ENCODE measurements at places on chromosomes 3 and 15.

- no peak for DNase-seq
Observed at GRCh38 chr15:96404560-96404959, 74.1 kb downstream of the NR2F2 start.

DNA sequence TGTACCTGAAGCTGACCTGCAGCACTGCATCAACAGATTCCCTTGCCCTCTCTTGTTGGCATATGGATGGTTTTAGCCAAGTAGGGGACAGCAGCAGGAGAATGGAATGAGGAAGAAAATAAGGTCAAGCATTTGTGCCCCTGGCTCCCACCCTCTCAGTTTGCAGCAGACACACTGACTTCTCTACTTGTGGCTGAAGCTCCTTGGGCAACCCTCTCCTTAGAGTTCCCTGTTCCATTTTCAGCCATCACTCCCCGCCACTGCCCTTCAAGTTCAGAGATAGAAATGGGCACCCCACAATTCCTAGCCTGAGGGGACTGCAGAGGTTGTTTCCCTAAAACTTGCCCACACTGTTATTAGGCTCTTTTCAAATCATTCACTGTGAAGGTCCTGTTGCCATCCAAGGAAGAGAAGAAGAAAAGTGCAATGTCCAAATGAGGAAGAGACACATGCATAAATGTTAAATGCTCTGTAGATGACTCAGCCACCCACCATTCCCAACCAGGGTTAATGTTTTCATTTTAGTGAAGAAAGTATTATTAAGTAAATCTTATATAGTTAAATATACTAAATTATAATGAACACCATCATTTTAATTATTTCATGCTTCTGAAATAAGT is 295.9 kb upstream of the UBE2E2 start:
- no peak for DNase-seq

DNA sequence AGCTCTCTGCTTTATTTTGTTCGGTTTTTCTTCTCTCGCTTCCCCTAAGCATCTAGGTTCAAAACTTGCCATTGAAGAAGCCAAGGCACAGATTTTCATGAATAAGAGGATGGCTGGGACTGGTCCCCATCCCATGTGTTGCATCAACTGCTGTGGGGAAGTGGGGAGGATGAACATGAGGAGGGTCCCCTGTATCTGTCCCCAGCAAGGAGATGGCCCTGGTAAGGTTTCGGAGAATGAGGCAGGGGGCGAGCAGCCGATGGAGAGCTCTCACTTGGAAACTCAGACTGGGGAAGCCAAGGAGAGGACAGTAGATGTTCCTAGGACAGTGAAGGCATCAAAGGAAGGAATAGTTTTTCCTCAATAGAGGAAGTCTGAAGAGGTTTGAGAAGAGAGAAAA is 142.0 kb upstream of the ATP2B2 start:
- no peak for DNase-seq

DNA sequence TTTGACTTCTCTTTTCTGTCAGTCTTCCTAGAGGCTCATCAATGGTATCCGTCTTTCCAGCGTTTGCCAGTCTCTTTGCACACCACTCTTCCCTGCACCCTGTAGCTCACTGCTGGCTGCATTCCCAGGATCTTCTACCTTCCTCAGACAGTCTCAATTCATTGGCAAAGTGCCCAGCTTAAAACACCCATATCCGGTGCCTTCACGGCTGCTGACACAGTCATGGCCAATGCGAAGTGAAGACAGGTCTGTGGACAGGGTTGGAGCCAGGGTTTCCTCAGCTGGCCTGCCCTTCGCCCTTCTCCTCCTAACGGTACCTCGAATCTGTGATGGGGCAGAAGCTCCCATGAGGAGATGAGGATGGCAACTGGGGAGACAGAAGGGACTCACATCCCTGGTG is 36.1 kb downstream of the PTH1R start:
- no peak for DNase-seq

DNA sequence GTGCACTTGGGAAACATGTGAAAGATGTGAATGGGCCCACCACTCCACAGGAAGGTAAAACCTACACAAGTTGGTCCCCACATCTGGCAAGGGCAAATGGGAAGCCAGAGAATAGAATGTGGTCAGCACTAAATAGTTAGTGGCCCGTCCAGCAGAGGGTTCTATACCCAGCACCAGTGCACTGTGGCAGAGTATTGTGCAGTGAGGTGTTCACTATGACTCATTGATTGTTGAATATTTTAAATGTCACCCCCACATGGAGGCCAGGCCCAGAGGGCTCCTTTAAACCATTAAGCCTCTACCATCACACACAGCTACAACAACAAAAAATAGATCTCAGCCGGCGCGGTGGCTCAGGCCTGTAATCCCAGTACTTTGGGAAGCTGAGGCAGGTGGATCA is 11.7 kb downstream of the FRMD5 start:
- no peak for DNase-seq

DNA sequence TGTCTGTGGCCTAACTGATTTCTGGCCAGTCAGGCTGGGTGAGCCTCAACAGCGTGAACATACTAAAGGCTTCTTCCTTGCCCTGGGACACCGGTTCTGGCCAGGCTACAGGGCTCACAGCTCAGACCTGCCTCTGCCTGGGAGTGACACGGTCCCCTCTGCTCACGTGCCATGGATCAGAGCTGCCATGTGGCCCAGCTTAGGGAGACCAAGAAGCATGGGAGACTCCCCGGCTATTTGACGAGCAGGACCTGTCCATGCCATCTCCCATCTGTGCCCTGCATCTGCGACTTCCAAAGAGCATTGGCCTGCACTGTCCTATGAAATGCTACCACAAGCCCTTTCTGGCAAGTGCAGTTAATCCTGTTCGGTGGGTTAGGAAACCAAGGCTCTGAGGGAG is 57.4 kb downstream of the APBA2 start:
- no peak for DNase-seq

DNA sequence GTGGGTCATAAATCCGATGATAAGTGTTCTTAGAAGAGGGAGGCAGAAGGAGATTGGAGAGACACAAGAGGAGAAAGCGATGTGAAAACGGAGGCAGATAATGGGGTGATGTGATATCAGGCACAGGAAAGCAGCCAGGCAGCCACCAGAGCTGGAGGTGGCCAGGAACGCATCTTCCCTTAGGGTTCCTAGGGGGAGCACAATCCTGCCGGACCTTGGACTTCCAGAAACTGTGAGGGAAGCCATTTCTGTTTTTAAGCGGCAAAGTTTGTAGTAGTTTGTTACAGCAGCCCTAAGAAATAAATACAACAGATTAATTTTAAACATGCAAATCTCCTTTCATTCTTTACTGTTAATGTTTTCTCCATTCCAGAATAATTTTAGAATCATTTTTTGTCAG is 259.9 kb upstream of the TMC3 start:
- no peak for DNase-seq

- DNase-seq, result peak; percentile 22
Observed at GRCh38 chr3:141738891-141739363, 829 bp downstream of the RNF7 start.

GRCh38 chr3:104536715-104537114 is 830.0 kb upstream of the ALCAM start:
- no peak for DNase-seq

- DNase-seq, result no peak
Observed at GRCh38 chr15:39491886-39492490, 88.9 kb upstream of the THBS1 start.

DNA sequence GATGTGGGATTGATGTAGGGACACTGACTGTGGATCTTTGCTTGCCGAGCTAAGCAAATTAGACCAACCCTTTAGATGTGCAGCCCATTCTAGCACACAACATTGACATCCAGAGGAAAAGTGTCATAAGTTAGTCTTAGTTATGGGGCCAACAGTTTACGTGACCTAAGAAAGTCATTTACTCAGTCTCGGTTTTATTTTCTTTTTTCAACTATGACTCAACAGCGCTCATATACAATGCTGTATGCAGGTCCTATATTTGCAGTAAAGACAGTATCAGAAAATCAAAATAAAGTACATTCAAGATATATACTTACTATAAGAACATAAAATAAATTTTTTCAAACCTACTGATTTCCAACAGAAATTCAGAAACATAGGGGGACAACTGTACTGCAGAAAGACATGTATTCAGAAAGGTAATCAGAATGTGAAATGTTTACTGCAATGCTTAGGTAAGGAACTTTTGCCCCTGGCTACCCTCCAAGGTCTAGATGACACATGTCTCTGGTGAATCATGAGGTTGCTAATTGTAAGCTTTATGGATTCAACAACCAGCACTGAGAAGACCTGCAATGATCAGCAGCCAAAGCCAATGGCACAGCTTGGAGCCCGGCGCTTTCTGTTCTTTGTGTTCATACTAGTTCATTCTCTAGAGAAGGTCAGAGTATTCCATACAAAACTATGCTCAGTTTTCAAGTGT is 317.5 kb upstream of the CNTN6 start:
- DNase-seq, result no peak

DNA sequence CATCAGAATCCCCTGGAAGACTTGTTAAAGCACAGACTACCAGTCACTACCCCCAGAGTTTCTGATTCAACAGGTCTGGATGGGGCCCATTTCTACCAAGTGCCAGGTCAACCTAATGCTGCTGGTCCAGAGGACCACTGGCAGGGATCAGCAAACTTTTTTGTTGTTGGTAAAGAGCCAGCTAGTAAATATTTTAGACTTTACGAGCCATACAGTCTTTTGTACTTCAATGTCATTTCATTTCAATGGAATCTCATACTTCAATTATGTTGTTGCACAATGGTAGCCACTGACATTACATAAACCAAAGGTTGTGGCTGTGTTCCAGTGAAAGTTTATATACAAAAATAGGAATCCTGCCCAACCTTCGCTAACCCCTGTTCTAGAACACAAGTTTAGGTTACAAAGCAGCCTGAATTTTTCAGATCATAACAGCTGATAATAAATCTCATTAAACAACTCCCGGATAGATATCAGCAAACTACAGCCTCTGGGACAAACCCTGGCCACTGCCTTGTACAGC is 28.7 kb downstream of the ULK4 start:
- DNase-seq, result peak; percentile 50

DNA sequence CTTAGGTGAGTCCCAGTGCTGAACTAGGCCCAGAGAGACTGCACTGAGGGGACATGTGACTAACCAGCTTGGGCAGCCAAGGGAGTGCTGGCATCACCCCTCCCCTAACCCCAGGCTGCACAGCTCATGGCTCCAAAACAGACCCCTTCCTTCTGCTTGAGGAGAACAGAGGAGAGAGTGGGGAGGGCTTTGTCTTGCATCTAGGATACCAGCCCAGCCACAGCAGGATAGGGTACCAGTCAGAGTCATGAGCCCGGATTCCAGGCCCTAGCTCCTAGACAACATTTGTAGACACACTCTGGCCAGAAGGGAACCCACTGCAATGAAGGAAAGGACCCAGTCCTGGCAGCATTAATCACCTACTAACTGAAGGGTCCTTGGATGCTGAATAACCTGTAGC is 49.9 kb upstream of the PLSCR4 start:
- DNase-seq, result no peak
